ENCODE measurements at places on chromosomes 12 and 14.

- no peak overlapping the region for H3K27ac ChIP-seq
- no peaks in the 10 kb centered on the region for H3K27me3 ChIP-seq
- no peak for DNase-seq
- no peaks in the 10 kb centered on the region for H3K36me3 ChIP-seq
Measured at GRCh38 chr12:111171345-111171744, 197.6 kb downstream of the PHETA1 start.

- H3K4me3 ChIP-seq = no peak overlapping the region
- DNase-seq = no peak
- H3K27me3 ChIP-seq = no peaks in the 10 kb centered on the region
- H3K4me1 ChIP-seq = no peaks in the 10 kb centered on the region
Measured at GRCh38 chr12:15272376-15272775, 49.9 kb upstream of the PTPRO start.

- no peaks in the 10 kb centered on the region for H3K36me3 ChIP-seq
- DNase-seq = no peak
- no peaks in the 10 kb centered on the region for H3K4me1 ChIP-seq
- H3K27me3 ChIP-seq = no peaks in the 10 kb centered on the region
- no peak overlapping the region for H3K4me3 ChIP-seq
Measured at GRCh38 chr14:33359288-33359881, 420.7 kb downstream of the NPAS3 start.

DNA sequence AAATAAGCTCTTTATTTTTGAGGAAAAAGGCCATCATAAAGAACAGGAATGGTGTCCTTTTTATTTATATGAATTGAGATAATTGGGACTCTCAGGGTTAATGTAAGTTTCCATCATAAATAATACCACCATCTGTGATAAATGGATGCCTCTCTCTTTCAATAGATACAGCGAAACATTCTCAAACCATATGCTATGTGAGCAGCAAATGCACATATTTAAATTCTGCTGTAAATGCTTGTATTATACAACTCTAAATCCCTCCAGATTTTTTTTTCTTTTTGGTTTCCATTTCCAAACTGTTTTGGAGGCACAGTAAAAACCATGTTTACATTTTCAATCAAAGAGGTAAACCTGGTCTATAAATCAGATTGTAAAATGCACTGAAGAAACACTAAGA is 132.3 kb downstream of the TMEM132C start:
- H3K27ac ChIP-seq = no peak overlapping the region
- no peak overlapping the region for H3K4me3 ChIP-seq
- H3K4me1 ChIP-seq = no peaks in the 10 kb centered on the region
- no peaks in the 10 kb centered on the region for H3K27me3 ChIP-seq

DNA sequence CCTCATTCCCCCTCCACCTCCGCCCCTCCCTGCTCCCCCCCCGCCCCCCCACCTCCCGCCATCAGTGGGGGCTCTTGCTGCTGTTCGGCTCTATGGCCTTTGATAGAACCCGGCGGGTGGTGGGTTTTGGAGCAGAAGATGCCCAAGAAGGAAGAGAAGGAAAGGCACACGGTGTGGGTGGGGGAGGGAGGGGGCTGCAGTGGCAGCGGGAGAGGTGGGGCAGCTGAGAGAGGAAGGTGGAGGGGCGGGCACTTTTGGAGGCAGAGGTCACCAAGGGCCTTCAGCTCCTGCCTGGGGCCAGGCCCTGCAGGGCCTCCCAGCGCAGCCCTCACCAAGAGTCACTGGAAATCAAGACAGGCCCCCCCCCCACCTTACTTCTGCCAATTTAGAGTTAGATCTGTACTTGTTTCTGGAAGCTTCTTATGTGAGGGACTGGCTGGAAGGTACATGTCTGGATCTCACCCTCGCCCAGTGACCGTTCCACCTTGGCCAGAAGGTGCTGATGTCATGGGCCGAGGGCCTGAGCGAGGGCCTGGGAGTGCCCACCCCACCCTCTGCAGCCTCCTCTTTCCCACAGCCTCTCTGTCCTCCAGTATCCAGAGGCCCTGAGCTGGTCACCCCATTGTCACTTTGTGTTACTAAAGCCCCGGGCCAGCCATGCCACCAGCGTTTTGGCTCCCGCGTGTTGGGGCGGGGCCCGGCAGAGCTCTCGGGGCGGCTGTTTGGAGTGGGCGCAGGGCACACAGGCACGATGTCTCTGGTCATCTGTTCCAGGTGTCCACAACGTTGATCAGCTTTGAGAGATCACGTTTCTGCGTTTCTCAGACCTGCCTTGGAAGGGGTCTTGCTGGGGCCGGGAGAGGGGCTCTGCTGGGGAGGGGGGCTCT is 153.9 kb downstream of the KIF26A start:
- no peaks in the 10 kb centered on the region for H3K27me3 ChIP-seq
- H3K4me1 ChIP-seq = no peaks in the 10 kb centered on the region
- H3K4me3 ChIP-seq = no peak overlapping the region
- H3K36me3 ChIP-seq = no peaks in the 10 kb centered on the region
- no peak for DNase-seq
- H3K27ac ChIP-seq = no peak overlapping the region

- H3K27me3 ChIP-seq = no peaks in the 10 kb centered on the region
- no peaks in the 10 kb centered on the region for H3K36me3 ChIP-seq
- no peak for DNase-seq
Measured at GRCh38 chr14:32345311-32345791, 16.3 kb downstream of the AKAP6 start.

DNA sequence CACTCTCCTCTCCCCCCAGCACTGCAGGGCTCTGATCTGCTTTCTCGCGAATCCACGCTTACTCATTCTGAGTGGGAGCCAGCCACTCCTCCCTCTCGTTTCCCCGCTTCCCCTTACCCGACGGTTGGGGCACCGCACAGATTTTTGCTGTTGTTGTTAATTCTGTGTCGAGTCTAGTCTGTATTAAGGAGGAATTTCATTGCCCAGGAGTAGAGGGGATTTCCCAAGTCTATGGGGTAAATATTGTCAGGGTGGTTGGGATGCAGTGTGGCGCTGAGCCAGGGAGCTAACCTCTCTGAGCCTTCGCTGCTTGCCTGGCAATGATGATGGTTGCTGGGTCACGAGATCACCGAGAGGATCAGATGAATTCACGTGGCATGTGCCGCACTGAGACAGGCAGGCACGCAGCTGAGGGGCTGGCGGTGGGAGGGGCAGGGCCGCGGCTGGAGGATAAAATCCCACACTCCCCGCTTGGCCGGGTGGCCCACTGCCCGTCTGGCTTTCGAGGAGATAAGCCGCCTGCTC is 18.5 kb downstream of the NCOR2 start:
- H3K27me3 ChIP-seq = no peaks in the 10 kb centered on the region
- peak overlapping the region; percentile 56 for H3K27ac ChIP-seq

DNA sequence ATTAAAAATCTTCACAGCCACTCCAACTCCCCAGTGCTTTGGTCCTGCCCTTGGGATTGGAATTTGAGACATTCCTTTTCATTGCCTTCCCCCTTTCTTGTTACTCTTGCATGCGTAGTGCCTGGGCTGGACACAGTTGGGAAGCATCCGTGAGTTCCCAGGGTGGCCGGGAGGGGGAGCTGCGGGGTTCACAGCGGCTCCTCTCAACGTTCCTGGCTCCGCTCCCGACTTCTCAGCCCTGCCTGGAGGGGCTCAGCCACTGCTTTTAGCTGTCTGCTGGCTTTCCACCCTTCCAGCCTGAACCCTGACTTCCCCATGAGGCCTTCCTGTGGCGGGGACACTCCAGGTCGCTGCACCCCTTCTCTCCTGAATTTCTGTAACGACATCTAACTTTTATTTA is 3.2 kb downstream of the TEX52 start:
- H3K27me3 ChIP-seq = no peaks in the 10 kb centered on the region
- no peak overlapping the region for H3K4me3 ChIP-seq
- DNase-seq = peak; percentile 90
- H3K4me1 ChIP-seq = peaks cover 26% of the 10 kb centered on the region

DNA sequence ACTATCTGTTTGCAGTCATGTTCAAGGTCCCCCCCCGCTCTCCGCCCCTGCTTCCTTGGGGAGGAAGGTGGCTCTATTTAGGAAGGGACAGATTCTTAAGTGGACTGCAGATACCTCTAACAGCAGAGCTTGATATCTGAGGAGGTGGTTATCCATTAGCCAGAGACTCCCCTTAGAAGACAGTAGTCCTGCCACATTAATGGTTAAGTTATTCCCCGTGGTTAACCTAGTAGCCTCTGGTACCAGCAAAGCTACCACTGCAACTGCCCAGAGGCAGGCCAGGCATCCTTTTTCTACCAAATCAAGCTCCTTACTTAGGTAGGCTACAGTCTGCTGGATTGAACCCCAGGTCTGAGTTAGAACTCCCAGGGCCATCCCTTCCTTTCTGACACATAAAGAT is 162.1 kb upstream of the AVPR1A start:
- H3K27ac ChIP-seq = no peak overlapping the region
- H3K27me3 ChIP-seq = no peaks in the 10 kb centered on the region
- no peak overlapping the region for H3K4me3 ChIP-seq
- no peak for DNase-seq
- H3K4me1 ChIP-seq = peaks cover 12% of the 10 kb centered on the region
- H3K36me3 ChIP-seq = no peaks in the 10 kb centered on the region

GRCh38 chr12:98162906-98163678 is 352.3 kb upstream of the TMPO start:
- H3K27me3 ChIP-seq = no peaks in the 10 kb centered on the region
- no peak overlapping the region for H3K4me3 ChIP-seq
- no peaks in the 10 kb centered on the region for H3K4me1 ChIP-seq
- no peak overlapping the region for H3K27ac ChIP-seq

DNA sequence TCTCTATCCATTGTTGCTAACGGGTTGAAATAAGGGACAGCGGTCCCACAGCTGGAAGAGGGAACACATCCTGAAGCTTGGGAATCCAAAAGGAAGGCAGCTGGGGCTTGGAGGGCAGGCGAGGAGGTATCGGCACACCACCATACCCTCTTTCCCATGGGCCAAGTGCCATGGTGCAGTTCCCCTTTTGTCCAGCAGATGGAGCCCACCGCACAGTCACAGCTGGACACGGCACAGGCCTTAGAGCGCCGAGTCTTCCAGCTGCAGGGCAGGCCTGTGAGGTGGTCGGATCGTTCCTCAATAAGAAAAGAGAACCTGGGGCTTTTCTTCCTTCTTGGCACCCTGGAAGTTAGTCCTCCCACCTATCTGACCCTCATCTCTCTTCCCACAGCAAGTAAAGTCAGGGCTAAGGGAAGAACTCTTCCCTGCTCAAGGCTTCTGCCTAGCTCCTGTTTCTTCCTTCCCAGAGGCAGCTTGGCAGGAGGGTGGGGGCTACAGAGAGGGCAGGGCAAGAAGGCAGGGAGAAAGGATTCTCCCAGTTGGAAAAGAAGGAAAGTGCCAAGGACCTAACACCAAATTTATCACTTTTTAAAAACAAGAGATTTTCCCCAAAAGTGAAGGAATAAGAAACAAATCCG is 8.6 kb downstream of the PPP1R1A start:
- peak; percentile 84 for DNase-seq
- no peak overlapping the region for H3K27ac ChIP-seq
- H3K4me3 ChIP-seq = no peak overlapping the region
- H3K27me3 ChIP-seq = no peaks in the 10 kb centered on the region

- no peak overlapping the region for H3K4me3 ChIP-seq
- peaks cover 13% of the 10 kb centered on the region for H3K4me1 ChIP-seq
- no peaks in the 10 kb centered on the region for H3K36me3 ChIP-seq
Measured at GRCh38 chr14:54127526-54127925, 170.9 kb upstream of the BMP4 start.

- no peaks in the 10 kb centered on the region for H3K27me3 ChIP-seq
- no peak overlapping the region for H3K4me3 ChIP-seq
- H3K36me3 ChIP-seq = no peaks in the 10 kb centered on the region
- DNase-seq = no peak
- peaks cover 45% of the 10 kb centered on the region for H3K4me1 ChIP-seq
- peak overlapping the region; percentile 77 for H3K27ac ChIP-seq
Measured at GRCh38 chr12:123132951-123133619, 17.8 kb downstream of the PITPNM2 start.

- no peak for DNase-seq
- H3K27me3 ChIP-seq = no peaks in the 10 kb centered on the region
- H3K27ac ChIP-seq = peak overlapping the region; percentile 16
- H3K36me3 ChIP-seq = peaks cover 11% of the 10 kb centered on the region
- H3K4me1 ChIP-seq = peaks cover 79% of the 10 kb centered on the region
Measured at GRCh38 chr14:103556946-103557758, 5.3 kb downstream of the BAG5 start.

DNA sequence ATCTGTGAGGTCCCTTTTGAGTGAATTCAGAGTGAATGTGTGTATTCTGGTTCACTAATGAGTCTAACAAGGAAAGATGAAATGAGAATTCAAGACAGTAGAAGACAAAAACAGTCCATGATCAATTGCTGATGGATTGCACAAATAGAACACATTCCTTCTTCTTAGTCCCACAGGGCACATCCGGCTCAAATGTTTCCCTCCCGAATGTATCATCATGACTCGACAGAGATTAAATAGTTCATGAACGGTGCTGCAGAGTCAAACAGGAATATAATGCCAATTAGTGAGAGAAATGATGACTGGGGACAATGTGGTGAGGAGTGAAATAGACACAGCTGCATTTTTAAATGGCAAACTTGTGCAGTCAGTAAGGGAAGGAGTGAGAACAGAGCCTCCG is 11.5 kb upstream of the SFSWAP start:
- DNase-seq = no peak
- H3K27me3 ChIP-seq = no peaks in the 10 kb centered on the region
- H3K4me1 ChIP-seq = no peaks in the 10 kb centered on the region

DNA sequence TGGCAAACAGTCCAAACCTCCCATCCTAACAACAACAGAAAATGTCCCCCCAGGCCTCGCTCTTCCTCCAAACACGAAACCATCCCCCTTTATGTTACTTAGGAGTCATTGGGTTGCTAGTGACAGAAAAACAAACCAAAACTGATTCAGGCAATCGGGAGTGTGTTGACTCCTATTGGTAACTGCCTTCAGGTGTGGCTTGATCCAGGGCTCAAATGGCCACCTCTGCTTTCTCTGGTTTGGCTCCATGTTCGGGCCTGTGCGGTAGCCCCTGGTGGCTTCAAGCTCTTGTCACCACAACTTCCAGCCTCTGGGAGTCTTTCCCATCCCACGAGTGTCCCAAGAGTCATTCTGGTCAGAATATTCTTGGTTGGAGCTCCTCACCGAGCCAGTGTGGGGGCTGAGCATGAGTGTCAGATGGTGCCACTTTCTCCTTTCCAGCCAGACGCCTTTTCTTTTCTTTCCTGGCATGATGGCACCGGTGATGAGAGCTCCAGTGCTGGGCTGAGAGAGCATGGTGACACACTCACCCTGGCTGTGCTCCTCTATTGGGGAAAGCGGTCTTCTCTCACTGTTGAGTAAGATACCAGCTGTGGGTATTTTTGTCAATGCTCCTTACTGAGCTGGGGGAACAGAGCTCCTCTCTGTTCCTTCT is 38.6 kb downstream of the NOC4L start:
- no peaks in the 10 kb centered on the region for H3K27me3 ChIP-seq
- no peak overlapping the region for H3K4me3 ChIP-seq
- no peak for DNase-seq
- H3K4me1 ChIP-seq = no peaks in the 10 kb centered on the region

GRCh38 chr12:92619026-92619425 is 83.8 kb upstream of the PLEKHG7 start:
- DNase-seq = no peak
- no peaks in the 10 kb centered on the region for H3K4me1 ChIP-seq
- no peaks in the 10 kb centered on the region for H3K36me3 ChIP-seq
- no peak overlapping the region for H3K4me3 ChIP-seq

All from thyroid gland (tissue), 4 donors.